ENCODE measurements at places on chromosomes 7 and 10.

GRCh38 chr7:28790467-28790866 is 167.7 kb downstream of the TRIL start:
- no peak for DNase-seq

- DNase-seq: no peak
These were observed 233.8 kb downstream of the C7orf25 start for GRCh38 chr7:42677751-42678699.

GRCh38 chr10:131726076-131726880 is 174.5 kb upstream of the PPP2R2D start:
- DNase-seq: peak; percentile 90

- no peak for DNase-seq
These were observed 18.4 kb downstream of the RCC1L start for GRCh38 chr7:75055155-75055554.

DNA sequence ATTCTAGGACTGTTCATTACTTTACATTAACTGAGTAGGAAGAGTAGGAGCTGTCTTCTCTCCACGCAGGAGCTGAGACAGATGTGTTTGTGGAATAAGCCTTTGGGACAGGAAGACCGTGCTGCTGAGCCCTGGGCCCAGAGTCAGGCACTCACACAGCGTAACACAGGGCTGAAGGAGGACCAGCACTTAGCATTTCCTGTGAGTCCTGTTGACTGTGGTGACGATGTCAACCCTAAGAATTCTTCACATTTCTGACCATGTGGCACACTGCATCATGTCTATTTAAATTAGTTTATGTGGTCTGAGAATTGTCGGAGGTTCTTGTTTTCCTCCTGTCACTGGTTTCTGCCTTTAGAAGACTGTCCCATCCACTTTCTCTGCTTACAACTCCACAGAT is 117.2 kb downstream of the PIP4K2A start:
- peak; percentile 51 for DNase-seq

GRCh38 chr7:41824284-41824683 is 121.4 kb upstream of the INHBA start:
- no peak for DNase-seq

- DNase-seq: peak; percentile 14
These were observed 130.9 kb downstream of the AGMO start for GRCh38 chr7:15430911-15431310.

GRCh38 chr10:104138131-104138530 is 16.2 kb downstream of the SFR1 start:
- no peak for DNase-seq

- peak; percentile 72 for DNase-seq
These were observed 311.7 kb downstream of the GATA3 start for GRCh38 chr10:8365935-8366911.

- DNase-seq: no peak
These were observed 20.8 kb downstream of the GRM3 start for GRCh38 chr7:86664486-86664885.

- no peak for DNase-seq
These were observed 121.9 kb downstream of the ANK3 start for GRCh38 chr10:60267802-60268201.

DNA sequence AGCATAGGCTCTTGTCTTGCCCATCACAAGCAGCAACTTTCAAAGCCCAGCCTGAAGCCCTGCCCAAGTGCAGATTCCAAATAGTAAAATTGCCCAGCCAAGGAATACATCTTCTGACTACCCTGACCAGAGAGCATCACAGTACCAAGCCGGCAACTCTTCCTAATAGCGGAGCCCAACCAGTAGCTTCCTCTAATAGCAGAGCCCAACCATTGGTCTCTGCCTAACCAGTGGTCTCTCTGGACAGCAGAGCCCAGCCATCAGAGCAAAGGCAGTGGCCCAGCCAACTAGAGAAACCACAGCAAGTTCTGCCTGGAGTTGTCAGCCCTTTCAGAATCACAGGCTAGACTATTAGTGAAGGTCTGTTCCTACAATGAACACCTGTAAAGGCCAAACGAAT is 285.6 kb downstream of the HGF start:
- no peak for DNase-seq

GRCh38 chr10:105139363-105139896 is 498.3 kb downstream of the SORCS3 start:
- no peak for DNase-seq

DNA sequence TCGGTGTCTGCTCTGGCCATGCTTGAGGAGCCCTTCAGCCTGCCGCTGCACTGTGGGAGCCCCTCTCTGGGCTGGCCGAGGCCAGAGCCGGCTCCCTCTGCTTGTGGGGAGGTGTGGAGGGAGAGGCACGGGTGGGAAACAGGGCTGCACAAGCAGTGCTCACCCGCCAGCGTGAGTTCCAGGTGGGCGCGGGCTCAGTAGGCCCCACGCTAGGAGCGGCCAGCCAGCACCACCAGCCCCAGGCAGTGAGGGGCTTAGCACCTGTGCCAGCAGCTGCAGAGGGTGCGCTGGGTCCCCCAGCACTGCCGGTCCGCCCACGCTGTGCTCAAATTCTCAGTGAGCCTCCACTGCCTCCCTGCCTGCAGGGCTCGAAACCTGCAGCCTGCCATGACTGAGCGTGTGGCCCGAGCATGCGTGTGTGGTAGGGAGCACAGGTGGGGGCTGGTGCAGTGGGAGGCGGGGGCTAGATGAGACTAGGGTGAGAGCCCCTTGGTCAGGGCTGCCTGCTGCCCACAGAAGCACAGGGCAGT is 223.0 kb downstream of the ZNF248 start:
- DNase-seq: no peak

- no peak for DNase-seq
These were observed 122.9 kb downstream of the NRF1 start for GRCh38 chr7:129734400-129734799.

DNA sequence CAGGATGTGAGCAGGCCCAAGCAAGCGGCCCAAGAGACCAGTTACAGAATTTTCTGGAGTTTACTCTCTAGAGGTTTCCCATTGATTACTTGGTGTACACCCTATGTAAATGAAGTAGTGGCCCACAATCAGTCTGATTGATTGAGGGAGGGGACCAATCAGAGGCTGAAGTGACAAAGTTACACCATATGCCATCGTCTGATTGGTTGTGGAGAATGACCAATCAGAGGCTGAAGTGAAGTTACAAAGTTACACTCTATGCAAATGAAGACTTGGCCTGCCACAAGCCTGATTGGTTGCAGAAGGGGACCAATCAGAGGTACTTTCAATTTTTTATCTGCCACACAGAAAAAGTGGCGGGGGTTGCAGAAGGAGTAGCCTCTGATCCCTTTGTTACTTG is 83.7 kb downstream of the KIF20B start:
- no peak for DNase-seq

DNA sequence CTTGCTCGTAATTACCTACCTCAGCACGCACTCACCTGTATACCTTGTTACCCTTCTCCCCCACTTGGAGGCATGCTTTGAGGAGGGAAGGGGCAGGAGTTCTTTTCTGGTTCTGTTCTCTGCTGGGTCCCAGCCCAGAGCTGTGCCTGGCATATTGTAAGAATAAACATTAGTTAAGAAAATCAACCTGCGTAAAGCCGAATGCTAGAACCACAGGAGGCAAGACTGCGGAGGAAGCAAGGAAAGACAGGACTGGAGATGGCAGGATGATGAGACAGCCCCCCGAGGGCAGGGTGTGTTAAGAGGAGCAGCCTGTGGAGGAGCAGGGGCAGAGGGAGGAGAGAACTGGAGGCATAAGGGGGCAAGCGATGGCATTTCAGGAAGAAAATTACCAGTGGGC is 9.5 kb downstream of the C10orf53 start:
- DNase-seq: no peak

DNA sequence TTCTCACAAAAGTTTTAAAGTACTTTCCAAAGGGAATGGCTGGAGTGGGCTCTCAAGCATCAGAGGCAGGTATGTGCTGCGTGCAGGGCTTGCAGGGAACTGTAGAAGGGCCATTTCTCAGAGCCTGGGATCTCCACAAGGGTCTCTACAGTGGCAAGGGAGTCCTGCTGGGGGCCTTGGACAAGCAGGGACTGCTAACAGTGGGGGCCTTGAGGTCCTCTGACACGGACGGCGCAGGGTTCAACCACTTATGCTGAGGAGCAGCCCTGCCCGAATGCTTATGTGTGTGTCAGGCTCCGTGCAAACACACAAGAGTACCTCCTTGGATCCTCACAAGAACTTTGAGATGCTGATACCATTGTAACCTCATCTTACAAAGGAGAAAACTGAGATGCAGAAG is 342.1 kb upstream of the COBL start:
- DNase-seq: no peak

DNA sequence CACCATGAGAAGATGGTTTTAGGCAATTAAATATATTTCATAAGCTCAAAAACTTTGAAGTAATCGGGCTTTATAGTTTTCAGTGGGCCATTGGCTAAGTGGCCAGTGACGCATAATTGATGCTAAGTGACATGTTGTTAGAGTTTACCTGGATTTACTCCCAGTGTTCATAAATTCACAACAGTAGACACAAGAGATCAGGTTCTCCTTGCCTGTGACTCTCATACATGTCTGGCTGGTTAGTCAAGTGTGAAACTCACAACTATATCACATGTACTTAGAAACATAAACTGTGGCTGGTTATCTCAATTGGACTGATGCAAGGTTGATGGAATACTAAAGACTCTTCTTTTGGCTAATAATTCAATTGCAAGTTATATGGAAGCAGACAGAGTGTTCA is 26.2 kb downstream of the ASB15 start:
- DNase-seq: no peak

- DNase-seq: no peak
These were observed 169.9 kb downstream of the KCND2 start for GRCh38 chr7:120442838-120443237.

DNA sequence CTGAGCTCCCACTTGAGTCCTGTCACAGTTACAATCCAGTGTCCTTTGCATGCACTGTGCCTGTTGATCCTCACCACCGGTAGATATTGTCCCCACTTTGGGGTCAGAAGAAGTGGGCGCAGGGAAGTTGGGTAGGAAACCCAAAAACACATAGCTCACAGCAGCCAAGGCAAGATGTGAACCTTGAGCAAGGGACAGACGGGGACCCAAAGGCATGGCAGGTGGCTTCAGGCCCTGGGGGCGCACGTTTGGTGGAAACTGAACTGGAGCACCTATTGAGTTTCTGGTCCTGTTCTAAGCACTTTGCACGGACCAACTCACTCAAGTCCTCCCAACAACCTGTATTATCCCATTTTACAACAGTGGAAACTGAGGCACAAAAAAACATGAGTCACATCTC is 82.8 kb upstream of the ZNF716 start:
- DNase-seq: no peak

- no peak for DNase-seq
These were observed 1.4 kb downstream of the SOSTDC1 start for GRCh38 chr7:16463949-16464715.

GRCh38 chr7:143002898-143003297 is 24.0 kb downstream of the OR9A2 start:
- peak; percentile 81 for DNase-seq

- peak; percentile 84 for DNase-seq
These were observed 139.0 kb downstream of the DOCK1 start for GRCh38 chr10:127044186-127044585.

DNA sequence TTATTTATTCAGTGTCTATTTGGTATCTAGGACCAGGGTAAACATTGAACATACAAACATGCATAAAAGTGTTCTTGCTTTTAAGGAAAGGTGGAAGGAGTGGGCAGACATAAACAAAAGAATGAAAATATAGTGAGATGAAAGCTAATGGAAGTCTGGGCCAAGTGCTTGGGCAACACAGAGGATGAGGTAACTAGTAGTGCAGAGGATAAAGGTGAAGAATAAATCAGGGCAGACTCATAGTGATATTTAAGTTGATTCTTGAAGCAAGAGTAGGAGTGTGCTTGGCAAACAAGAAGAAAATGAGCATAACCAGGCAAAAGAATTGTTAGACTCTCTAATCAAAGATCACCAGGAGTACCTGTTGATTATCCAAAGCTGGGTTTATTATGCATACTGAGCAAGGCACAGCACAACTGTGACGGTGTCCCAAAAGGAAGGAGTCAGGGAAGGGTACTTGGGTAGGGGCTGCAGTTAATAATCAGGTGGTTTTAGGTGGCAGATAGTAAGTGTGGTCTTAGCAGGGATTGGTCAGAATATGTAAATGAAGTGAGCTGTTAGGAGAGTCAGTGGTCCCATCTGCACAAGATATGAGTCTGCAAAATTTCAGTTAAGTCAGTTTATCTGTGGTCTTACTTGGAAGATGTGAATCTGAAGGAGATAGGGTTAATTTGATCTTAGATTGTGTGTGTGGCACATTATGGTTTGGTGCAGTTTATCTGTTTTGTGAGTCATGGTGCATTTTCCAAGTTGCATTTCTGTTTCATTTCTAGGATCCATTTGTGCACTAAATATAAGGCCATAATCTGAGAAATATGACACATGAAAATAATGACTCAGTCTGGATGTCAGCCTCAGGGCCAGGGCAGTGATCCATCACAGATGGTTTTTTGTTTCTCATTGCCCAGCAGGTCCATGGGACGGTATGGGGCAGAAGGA is 30.6 kb upstream of the TAX1BP1 start:
- no peak for DNase-seq

GRCh38 chr7:29243910-29244655 is 49.5 kb downstream of the CHN2 start:
- DNase-seq: peak; percentile 22

- no peak for DNase-seq
These were observed 22.1 kb downstream of the CLDN12 start for GRCh38 chr7:90425376-90425775.

GRCh38 chr10:104816501-104816900 is 175.4 kb downstream of the SORCS3 start:
- DNase-seq: no peak

DNA sequence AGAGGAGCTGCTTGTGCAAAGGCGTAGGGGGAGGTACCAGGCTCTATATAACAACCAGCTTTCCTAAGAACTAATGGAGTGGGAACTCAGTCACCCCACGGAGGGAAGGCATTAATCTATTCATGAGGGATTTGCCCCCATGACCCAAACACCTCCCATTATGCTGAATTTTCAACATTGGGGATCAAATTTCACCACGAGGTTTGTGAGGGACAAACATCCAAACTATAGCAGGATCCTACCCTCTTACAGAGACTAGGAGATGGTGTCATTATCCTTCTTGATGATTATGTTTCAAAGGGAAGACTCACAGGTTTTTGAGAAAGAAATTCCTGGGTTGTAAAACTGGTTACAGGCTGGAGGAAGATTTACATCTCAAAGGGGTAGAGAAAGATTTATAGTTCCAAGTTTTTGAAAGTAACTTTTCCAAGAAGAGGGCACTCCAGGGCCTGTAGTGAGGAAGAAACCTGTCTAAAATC is 295.0 kb upstream of the DKK1 start:
- no peak for DNase-seq

DNA sequence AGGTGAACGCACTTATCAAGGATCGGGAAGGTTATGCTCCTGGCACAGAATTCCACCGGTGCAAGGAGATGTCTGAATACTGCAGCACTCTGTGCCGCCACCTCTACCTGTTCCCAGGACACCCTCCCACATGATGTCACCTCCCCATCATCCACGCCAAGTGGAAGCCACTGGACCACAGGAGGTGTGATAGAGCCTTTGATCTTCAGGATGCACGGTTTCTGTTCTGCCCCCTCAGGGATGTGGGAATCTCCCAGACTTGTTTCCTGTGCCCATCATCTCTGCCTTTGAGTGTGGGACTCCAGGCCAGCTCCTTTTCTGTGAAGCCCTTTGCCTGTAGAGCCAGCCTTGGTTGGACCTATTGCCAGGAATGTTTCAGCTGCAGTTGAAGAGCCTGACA is 11.0 kb upstream of the CLCN1 start:
- DNase-seq: no peak
